ENCODE measurements at places on chromosomes 7 and 10.

DNA sequence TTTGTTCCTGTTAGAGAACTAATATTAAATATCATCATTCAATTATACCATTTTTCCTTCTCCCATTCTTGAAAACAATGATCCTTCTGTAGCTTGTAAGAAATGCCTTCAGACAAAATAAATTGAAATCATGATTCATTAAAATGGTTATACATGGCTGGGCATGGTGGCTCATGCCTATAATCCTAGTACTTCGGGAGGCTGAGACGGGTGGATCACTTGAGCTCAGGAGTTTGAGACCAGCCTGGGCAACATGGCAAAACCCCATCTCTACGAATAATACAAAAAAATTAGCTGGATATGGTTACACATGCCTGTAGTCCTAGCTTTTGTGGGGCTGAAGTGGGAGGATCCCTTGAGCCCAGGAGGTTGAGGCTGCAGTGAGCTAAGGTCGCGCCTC lies 13.0 kb downstream of the CD36 start:
- DNase-seq, result no peak

GRCh38 chr10:123792248-123792978 lies 99.2 kb downstream of the CPXM2 start:
- no peak for DNase-seq

DNA sequence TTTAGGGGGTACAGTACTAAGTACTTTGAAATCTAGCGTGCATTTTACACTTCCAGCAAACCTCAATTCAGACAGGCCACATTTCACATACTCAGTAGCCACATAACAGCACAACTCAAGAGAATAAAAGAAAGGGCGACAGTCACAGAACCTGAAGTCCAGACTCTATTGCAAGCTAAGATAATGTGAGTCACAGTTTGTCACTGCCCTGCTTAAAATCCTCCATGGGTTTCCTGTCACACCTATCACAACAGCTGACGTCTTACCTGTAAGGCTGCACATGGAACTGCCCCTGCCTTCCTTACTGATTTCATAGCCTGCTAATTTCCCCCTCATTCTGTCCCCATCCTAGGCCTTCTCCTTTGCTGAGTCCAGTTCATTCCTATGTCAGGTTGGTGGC lies 16.1 kb upstream of the CDK14 start:
- no peak for DNase-seq

DNA sequence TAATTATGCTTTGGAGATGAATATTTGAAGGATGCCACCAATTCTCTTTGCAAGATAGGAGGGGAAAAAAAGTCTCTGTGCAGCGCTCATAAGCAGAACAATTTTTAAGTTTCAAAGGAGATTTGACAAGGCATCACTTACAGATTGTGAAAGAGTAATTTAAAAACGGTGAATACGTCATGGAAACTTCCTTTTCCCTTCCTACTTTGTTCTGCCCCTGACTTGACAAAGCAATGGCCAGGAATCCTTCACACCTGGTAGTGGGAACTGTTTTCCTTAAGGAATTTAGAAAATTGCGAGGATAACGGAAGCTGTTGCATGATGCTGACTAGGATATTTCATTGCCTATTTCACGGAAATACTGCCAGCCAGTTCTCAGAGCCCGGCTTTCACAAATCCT lies 16.7 kb downstream of the FAM107B start:
- DNase-seq, result no peak

DNA sequence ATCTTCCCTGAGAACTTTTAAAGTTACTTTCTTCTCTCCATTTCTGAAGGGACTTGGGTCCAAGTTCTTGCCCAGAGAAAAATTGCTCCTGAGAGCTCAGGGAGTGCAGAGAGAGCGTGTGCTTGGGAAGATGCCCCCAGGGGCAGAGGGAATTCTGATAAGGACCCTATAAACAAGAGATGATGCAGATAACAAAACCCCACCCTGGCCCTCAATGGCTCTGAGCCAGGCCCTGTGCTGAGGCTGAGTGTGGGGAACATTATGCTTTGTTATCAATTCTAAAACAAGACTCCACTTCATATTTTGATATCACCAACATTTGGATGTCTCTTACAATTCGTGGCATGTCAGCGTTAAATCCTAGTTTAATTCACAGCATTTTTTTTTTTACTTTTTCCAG lies 34.4 kb upstream of the HABP2 start:
- DNase-seq, result no peak

DNA sequence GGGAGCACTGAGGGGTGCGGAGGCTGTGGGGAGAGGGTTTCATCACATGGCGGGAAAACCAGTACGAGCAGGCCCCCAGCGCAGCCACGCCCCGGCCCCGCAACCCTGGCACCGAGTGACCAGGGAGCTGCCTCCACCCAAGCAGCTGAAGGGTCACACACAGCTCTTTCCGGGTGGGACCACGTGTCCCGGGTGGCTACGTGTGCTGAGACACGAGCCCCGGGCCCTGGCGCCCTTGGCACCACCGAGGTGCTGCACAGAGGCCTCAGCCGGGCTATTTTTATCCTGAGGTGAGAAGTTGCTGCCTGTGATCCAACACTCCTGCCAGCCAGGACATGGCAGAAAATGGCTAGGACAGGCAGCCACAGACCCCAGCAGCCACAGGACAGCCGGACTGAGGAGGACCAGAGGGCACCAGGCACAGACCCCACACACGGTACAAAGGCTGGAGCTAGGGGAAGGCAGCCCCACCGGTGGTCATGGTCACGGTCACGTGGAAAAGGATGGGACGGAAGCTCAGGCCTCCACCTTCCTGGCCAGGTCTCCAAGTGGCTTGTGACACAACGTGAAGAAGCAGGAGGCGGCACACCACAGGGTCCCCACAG lies 223.7 kb downstream of the MAD1L1 start:
- DNase-seq, result no peak

GRCh38 chr7:20577441-20578071 lies 37.9 kb upstream of the ABCB5 start:
- no peak for DNase-seq

- peak; percentile 22 for DNase-seq
These were observed 7.7 kb downstream of the SLC37A3 start for GRCh38 chr7:140390466-140391190.

DNA sequence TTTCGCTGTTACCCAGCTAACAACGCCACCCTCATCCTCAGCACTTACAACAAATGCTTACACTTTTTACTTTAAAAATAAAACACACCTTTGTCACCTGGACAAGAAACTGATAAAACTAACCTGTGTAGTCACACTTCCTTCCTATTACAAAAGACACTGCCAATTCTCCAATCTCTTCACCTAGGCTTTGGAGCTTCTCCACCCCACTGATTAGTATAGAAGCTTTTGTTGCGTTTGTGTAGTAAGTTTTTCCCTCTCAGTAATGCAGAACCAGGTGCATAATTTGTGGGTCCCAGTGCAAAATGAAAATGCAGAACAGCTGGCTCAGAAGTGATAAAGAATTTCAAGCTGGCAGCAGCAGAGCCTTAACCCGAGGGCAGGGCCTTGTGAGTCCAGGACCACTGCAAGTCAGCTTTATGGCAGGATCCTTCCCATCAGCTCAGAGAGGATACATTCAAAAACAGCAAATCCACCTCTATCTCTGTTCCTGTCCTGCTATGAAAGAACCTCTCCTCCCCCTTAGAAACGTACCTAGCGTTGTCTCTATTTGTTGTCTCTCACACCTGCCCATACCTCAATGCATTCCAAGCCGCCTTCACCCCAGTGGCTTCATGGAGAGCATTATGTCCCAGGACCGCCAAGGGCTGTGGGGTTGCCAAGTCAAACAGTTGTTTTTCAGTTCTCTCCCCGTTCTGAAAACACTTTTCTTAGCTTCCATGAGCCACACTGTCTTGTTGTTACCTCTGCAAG lies 40.3 kb upstream of the EGFR start:
- no peak for DNase-seq

Data from IMR-90 (cell line).